ENCODE measurements at places on chromosomes 16 and 17. TPM values are rescaled to one million over a fixed set of nuclear protein-coding genes. Genes with fewer than 3 reads are reported as not detected.

MGAT5B gene
- 5.1 TPM for total RNA-seq

- no peak overlapping the region for H3K27ac ChIP-seq
- no peaks in the 10 kb centered on the region for H3K4me1 ChIP-seq
Measured at GRCh38 chr16:50388496-50388895, 19.7 kb upstream of the BRD7 start.

GRCh38 chr17:55317284-55317683, 52.5 kb downstream of the HLF start:
- H3K27ac ChIP-seq = no peak overlapping the region
- H3K4me1 ChIP-seq = no peaks in the 10 kb centered on the region
- H3K27me3 ChIP-seq = no peaks in the 10 kb centered on the region

- no peaks in the 10 kb centered on the region for H3K27me3 ChIP-seq
- H3K4me3 ChIP-seq = no peak overlapping the region
- DNase-seq = no peak
- H3K36me3 ChIP-seq = no peaks in the 10 kb centered on the region
Measured at GRCh38 chr17:15934866-15935265, 10.1 kb upstream of the ADORA2B start.

DNAH3 gene
- not detected for total RNA-seq

- peak; percentile 81 for DNase-seq
- H3K27ac ChIP-seq = peak overlapping the region; percentile 45
- no peaks in the 10 kb centered on the region for H3K27me3 ChIP-seq
- H3K4me3 ChIP-seq = no peak overlapping the region
- peaks cover 7% of the 10 kb centered on the region for H3K4me1 ChIP-seq
Measured at GRCh38 chr17:30586818-30587595, 109.8 kb downstream of the GOSR1 start.

GRCh38 chr17:70483624-70484023, 314.3 kb downstream of the KCNJ2 start:
- H3K27me3 ChIP-seq = no peaks in the 10 kb centered on the region
- no peak overlapping the region for H3K27ac ChIP-seq
- no peaks in the 10 kb centered on the region for H3K36me3 ChIP-seq
- DNase-seq = no peak

- H3K4me3 ChIP-seq = no peak overlapping the region
- no peaks in the 10 kb centered on the region for H3K4me1 ChIP-seq
- no peak overlapping the region for H3K27ac ChIP-seq
- peaks cover 4% of the 10 kb centered on the region for H3K36me3 ChIP-seq
Measured at GRCh38 chr17:4542003-4542725, 13.0 kb downstream of the MYBBP1A start.

DNA sequence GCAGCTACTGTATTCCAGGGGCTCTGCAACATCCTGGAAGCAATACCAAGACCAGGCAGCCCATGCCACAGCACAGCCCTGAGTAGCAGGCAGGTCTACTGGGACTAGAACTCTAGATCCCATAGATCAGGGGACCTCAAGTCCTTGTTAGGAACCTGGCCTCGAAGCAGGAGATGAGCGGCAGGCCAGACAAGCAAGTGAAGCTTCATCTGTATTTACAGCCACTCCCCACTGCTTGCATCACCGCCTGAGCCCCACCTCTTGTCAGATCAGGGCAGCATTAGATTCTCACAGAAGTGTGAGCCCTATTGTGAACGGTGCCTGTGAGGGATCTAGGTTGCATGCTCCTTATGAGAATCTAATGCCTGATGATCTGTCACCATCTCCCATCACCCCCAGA, 295.7 kb upstream of the TNRC6C start:
- H3K27ac ChIP-seq = no peak overlapping the region
- no peaks in the 10 kb centered on the region for H3K4me1 ChIP-seq

- no peaks in the 10 kb centered on the region for H3K36me3 ChIP-seq
- no peak overlapping the region for H3K27ac ChIP-seq
- H3K4me1 ChIP-seq = peaks cover 6% of the 10 kb centered on the region
- H3K4me3 ChIP-seq = no peak overlapping the region
Measured at GRCh38 chr17:79046197-79046915, 22.4 kb downstream of the C1QTNF1 start.
